ENCODE measurements at places on chromosomes 5 and 9.

DNA sequence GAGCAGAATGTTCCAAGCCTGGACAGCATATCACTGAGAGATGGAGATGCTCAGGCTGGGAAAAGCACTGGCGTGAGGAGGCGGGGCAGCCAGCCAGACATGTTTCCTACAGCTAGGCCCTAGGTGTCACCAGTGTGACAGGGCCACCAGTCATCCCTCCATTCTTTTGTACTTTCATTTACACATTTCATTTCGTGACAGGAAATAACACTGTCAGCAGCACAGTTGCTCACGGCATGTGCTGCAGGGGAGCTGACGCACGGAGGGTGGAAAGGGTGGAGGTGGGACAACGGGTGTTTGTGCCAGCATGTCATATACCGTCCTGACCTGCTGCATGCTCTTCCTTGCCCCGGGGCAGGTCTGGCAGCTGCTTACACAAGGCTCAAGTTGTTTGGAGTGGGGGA, 14.8 kb upstream of the CEMIP2 start:
- DNase-seq = peak; percentile 66

DNA sequence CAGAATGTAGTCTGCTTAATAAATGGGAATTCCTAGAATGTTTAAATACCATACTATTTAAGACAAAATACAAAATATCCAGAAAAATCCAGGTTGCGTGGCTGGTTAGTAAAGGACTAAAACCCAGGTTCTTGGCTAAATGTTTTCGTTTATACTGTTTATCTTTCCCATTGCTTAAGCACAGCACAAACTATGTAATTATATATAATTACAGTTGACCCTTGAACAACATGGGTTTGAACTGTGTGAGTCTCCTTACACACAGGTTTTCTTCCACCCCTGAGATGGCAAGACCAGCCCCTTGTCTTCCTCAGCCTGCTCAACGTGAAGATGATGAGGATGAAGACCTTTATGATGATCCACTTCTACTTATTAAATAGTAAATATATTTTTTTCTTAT, 24.7 kb downstream of the XPA start:
- no peak for DNase-seq

- no peak for DNase-seq
Measured at GRCh38 chr5:74352256-74352655, 288.3 kb downstream of the ENC1 start.

GRCh38 chr5:148962761-148963324, 100.0 kb downstream of the SH3TC2 start:
- DNase-seq = no peak

GRCh38 chr5:51148437-51148836, 234.8 kb upstream of the ISL1 start:
- DNase-seq = no peak

- no peak for DNase-seq
Measured at GRCh38 chr9:74770508-74771261, 117.0 kb downstream of the TRPM6 start.

- no peak for DNase-seq
Measured at GRCh38 chr5:10030219-10030831, 219.4 kb downstream of the ATPSCKMT start.

DNA sequence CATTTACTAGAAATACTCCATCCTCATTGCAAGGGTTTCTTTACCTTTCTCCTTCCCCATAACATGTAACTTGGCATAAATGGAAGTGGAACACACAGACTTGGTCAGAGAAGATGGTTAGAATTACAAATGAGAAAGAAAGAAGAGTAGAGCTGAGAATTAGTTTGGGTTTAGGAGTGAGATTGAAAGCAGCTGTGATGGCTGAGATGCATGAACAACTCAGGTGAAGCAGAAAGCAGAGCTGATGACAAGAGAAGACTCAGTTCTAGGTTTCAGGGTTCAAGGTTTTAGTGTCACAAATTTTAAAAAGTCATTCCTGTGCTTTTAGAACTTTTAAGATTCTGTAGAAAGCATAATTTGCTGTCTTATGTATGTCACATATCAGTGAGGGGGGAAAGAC, 54.0 kb downstream of the TMEM161B start:
- no peak for DNase-seq

GRCh38 chr5:159444441-159445082, 114.3 kb upstream of the IL12B start:
- no peak for DNase-seq

DNA sequence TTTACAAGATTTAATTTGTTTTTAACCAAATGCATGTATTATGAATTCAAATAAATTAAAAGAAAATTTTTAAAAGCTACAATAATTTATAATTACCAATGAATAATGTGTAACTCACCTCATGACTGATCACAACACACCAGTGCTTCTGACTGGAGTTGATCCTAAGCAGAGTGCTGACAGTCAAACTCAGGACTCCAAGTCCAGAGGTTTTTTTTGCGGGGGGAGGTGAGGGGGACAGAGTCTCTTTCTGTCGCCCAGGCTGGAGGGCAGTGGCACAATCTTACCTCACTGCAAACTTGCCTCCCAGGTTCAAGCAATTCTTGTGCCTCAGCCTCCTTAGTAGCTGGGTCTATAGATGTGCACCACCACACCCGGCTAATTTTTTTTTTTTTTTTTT, 71.0 kb upstream of the MELK start:
- DNase-seq = no peak

DNA sequence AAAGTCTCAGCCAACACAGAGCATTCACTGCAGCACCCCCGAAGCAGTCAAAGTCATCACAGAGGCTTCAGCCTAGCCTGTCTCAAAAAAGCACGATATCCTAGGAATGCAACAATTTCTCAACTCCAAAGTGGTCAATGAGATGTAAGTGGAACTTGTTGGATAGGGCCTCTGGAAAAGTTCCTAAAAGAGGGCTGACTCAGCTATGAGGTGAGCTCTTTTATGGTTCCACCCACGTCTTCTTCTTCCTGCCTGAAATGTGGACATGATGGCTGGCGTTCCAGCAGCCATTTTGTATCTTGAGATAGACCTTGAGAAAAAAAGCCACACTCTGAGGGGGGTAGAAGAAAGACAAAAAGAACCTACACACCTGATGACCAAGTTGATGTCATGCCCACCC, 32.5 kb upstream of the TRIO start:
- DNase-seq = no peak

GRCh38 chr9:117375956-117376355, 38.9 kb downstream of the ASTN2 start:
- DNase-seq = no peak

- DNase-seq = no peak
Measured at GRCh38 chr5:149586708-149587318, 5.5 kb downstream of the ARHGEF37 start.

All from stimulated activated CD8-positive, alpha-beta memory T cell treated with anti-CD3 and anti-CD28 coated beads, Interleukin-7, amount 100 ng/mL, for 1 hour (primary cell).